ENCODE measurements at places on chromosomes 16 and 17.

DNA sequence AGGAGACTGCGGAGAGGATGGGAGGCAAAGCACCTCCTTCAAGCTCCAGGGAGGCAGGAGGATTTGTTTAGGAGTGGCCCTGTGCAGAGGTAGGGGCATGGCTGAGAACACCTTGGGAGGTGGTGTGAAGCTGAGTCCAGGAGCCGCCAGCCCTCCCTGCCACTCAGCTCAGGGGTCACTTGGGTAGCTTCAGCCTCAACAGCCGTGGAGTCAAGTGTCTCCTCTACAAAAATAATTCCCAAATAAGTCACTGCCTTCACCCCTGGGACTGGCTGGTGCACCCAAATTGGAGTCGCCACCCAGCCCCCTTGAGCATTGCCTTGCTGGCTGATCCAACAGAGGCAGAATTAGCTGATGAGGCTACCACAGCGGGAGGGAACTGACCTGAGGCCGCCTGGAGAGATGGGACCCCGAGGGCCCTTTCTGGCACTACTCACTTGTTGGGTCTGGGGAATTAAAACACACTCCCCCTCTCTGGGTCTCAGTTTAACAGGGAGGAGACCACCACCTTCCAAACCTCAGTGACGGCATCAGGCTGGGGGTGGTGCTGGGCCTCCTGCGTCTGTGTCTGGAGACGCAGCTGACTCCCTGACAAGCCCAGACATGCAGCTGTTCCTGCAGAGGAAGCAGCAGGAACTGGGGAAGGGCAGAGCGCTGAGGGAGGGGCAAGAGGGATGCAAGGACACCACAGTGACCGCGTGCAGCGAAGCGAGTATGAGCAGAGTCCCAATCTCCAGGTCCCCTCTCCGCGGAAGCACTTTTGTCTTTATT, 87.9 kb upstream of the TOB1 start:
- no peak for DNase-seq

GRCh38 chr16:82195917-82196494, 26.0 kb upstream of the MPHOSPH6 start:
- DNase-seq: no peak

DNA sequence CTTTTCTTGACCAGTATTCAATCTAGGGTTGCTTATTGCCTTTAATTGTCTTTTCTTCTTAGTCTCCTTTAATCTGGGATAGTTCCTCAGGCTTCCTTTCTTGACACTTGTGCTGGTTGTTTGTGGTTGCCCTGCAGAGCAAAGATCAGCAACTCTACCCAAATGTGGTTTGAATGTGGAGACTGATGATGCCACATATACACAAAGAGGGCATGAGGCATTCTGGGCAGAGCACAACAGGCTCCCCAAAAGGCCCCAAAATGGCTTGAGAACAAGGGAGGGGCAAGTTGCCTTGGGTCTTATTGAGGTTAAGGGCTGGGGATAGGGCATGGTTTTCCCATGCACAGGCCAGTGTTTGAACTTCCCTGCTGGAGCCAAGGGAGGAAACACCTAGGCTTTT, 29.8 kb upstream of the HOXB9 start:
- no peak for DNase-seq

DNA sequence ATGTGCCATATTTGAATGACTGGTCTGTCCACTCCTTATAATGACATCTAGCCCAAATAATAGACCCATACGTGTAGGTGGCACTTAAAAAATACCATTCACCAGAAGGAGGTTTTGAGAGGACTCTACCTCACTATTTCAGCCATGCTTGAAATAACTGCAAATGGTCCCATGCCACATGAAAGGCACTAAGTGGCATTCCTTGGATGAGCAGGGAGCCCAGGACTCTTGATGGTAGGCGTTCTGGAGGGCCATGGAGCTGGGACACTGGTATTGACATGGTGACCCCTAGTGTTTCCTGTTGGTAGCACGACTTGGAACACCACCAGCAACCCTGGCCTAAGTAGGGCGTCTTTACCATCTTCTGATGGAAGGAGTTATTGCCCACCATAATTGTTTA, 148.7 kb upstream of the ZFHX3 start:
- DNase-seq: no peak

DNA sequence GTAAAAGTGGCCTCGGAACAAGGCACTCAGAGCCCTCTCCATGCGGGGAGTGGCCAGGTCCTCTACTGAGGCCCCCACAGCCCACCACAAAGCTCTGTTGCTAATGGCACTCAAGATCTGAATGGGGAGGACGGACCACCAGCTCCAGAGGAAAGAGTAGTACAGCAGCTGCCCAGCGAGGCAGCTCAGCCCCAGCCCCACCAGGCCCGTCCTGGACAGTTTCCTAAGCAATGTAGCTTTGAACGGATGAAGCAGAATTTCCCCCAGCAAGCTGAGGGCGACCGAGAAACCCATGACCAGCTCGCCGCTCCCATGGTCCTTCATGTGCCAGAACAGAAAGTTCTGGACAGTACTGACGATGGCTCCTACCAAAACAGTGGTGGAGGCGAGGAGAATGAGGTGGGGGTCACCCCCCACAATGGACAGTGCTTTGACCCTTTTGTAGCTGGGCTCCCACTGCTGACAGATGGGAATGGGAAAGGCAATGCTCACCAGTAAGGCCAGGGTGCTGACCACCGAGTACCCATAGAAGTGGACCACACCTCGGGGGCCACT, 1.5 kb downstream of the MFSD6L start:
- DNase-seq: no peak

DNA sequence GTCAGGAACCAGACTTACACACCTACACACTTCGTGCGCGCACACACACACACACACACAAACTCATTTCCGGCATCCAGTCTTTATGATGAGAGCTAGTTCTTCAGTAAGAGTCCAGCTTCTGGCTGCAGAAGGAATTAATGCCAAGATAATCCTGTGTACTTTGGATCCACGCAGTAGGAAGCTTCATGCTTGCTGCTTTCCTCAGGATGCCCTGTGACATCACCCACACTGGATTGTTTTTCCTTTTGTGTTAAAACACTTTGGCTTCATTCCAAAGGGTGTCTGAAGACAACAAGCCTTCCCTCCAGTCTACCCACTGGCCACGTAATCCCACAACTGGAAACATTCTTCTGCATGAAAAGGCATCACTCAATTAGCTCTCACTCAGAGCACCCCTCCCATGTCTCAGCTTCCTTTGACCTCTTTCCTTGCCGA, 35.4 kb downstream of the KCNJ16 start:
- DNase-seq: no peak

GRCh38 chr16:58459344-58460218, 40.4 kb upstream of the NDRG4 start:
- peak; percentile 38 for DNase-seq

DNA sequence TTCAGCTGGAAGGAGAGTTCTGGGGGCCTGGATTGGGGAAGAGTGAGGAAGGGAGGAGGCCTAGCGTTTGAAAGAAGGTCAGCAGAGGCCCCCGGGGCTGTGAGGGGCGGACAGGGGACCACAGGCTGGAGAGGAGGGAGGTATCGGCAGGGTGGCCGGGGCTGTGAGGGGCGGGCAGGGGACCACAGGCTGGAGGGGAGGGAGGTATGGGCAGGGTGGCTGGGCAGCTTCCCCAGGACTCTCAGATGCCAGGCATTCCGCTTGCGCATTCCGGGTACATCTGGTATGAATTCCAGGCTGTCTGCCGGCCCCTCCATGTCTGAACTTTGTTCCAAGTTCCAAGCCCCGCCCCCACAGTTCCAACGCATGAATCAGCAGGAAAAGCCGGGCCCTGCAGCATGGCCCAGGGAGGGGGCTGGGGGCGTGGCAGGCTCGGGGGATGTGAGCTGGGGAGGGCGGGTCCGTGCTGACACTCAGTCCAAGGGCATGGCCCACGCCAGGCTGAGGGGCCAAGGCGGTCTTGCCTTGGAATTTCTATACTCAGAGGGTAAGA, 4.3 kb upstream of the TLCD2 start:
- DNase-seq: no peak

GRCh38 chr16:10937068-10937859, 5.0 kb downstream of the DEXI start:
- DNase-seq: no peak

- DNase-seq: no peak
These were observed 204.1 kb upstream of the NOG start for GRCh38 chr17:56389356-56389755.

- DNase-seq: no peak
These were observed 27.1 kb upstream of the GPRC5C start for GRCh38 chr17:74404789-74405188.

GRCh38 chr17:74961657-74962350, 10.8 kb downstream of the HID1 start:
- peak; percentile 57 for DNase-seq

DNA sequence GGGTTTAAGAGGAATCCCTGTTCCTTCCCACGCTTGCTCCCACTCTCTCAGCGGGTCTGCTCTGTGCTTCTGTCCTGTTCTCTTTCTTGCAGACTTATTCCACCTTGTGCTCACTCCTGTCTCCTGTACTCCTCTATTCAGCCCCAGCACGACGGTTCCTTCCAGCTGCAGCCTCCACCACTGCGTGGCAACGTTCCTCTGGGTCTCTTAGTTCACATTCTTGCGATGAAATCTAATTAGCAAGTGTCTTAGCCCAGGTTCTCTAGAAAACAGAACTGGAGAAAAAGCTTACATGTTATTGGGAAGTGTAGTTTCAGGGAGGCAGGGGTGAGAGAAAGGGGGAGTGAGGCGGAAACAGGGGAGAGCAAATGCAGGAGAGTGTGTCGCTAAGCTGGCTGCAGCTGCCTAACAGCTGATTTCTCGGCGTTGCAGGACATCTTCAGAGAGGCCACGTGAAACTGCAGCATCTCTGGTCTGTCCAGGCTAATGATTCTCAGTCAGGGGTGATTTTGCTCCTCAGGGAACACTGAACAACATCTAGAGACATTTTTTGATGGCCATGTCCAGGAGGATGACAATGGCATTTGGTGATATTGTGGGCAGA, 213.2 kb upstream of the NLRP1 start:
- no peak for DNase-seq

GRCh38 chr16:66926961-66927436, 1.7 kb upstream of the RRAD start:
- no peak for DNase-seq

DNA sequence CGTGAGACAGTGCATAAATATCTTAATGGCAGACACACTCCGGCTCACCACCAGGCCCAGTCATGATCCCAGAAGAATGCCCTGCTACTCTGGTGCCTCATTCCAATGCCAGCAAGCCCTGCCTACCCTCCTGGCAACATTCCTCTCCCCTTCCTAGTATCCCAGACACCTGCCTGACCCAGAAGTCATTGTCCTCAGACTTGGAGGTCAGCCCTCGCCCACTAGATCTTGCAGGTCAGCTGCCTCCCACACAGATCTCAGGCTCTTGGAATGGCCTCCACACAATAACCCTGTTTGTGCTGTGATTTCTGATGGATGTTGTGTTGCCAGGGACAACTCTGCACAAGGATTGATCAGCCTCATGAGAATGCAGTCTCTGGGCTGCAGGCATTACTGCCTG, 1.8 kb upstream of the TEX2 start:
- no peak for DNase-seq

- no peak for DNase-seq
These were observed 7.2 kb upstream of the UNK start for GRCh38 chr17:75777296-75777922.

DNA sequence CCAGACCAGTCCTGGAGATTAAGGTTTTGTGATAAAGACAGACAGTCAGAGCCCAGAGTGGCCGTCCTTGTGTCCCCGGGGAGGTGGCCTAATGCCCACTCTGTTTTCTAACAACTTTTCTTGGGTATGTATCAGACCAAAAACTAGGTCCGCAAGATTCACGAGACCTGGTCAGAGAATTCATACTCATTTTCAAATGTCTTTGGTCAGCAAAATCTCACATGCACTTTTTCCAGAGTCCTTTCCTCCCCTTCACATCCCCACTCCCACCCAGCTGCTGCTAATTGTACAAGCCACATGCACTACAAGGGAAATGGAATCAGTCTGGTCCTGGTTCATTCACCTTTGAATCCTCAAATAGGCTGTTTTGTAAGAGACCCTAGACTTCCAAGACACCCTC, 61.7 kb downstream of the C17orf67 start:
- DNase-seq: no peak

GRCh38 chr17:42704490-42704836, 22.1 kb downstream of the CNTNAP1 start:
- no peak for DNase-seq

DNA sequence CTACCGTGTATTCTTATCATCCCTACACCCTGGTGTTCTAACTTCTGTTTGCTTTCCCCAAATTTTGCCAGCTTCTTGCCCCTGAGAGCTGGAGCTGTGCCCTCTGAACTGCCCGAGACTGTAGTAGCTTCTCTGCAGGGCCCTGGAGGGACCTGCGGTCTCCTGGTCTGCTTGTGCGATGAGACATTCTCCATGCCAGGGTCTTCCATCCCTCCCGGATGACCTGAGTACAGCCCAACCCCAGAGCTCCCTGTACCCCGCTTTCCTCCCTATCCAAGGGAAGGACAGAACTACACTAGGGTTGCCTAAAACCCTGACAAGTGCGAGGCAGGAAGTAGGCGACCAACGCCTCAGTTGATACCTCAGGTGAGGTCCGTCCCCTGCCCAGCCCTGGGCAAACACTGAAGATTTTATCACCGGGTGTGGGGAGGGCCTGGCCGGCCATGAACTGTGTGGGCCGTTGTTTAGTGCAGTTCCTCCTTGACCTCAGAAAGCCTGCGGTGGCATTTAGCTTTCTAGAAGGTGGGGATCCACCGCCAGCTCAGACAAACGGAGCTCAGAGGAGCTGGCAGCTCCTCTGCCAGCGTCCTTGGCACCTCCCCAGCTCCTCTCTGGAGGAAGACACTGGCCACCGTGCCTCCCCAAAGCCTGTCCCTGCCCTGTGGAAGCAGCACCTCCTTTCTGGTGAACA, 13.7 kb downstream of the CANT1 start:
- no peak for DNase-seq

DNA sequence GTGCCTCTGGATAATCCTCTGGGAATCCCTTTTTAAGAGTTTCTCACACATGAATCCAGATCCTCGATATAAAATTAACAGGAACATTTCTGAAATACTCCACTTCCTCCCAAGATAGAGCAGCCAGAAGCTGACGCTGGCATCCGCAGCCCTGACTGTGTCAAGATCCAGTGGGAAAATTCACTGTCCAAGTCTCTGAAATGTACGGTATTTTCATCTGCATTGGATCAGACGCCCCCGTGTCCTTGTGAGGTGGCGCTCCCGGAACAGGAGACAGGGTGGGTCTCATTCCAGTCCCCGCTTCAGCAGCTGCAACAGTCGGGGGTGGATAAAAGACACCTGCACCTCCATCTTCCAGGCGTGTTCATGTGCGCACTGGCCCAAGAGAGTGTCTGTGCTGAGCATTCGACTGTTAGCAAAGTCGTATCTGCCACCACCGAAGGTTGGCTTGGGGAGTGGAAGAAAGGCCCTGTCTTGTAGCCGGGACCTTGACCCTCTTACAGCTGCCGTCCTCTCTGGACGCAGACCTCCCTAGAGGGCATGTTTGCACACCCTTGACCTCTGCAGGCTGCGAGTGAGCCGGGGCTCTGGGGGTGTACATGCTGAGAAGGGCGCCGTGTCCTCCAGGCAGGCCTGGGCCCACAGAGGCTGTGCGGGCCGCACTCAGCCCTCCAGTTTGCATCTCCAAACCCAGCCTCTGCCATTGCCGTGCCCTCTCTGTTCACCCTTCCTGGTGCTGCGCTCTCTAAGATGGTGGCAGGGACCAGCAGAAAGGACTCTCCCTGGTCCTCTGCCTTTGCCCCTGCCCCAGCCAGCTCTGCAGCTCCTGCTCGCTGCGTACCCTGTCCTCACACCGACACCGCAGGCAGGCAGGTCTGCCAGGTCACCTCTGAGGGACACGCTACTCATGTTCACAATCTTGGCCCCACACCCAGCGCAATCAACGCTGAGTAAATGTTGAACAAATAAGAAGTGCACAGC, 72.0 kb upstream of the CHMP6 start:
- DNase-seq: no peak

- DNase-seq: no peak
These were observed 690.5 kb downstream of the KCNJ2 start for GRCh38 chr17:70859829-70860228.

- no peak for DNase-seq
These were observed 13.3 kb upstream of the CRK start for GRCh38 chr17:1469231-1469852.

Data from stimulated activated CD4-positive, alpha-beta T cell treated with anti-CD3 and anti-CD28 coated beads, Interleukin-12 subunit alpha, Interleukin-12 subunit beta, amount 100 ng/mL, for 24 hours (primary cell).